Transverse colon (tissue), 4 donors: ENCODE measurements at places on chromosomes 11 and 22.

DNA sequence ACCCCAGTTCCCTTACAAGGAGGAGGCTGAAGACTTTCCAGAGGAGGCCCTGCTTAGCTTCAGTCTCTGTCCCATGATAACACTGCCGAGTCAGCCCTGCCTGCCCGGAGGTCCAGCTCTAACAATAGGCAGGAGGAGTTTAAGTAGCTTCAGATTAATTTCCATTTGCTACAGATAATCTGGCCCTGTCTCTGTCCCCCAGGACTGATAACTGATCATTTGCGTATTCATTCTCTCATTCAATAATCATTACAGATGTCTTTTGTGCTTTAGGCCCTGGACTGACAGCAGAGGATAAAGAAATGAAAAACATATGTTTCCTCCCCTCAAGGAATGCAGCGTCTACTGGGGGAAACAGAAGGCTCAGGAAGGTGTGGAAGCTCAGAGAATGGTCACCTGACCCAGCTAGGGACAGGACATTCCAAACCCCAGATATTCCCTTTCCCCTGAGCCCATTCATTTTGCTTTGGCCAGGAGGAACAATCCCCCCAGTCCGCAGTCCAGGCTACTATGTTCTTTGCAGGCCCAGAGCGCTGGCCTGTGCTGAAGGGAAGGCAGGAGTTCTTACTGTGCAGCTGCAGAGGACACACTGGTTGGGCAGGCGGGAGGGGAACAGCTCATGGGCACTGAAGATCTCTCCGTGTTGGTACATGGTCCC, 20.8 kb downstream of the CHRDL2 start:
- no peaks in the 10 kb centered on the region for H3K27me3 ChIP-seq
- H3K4me3 ChIP-seq, result no peak overlapping the region
- H3K27ac ChIP-seq, result no peak overlapping the region
- no peaks in the 10 kb centered on the region for H3K36me3 ChIP-seq

GRCh38 chr11:118260353-118260752, 3.7 kb downstream of the MPZL2 start:
- peaks cover 20% of the 10 kb centered on the region for H3K27me3 ChIP-seq
- no peak overlapping the region for H3K4me3 ChIP-seq
- no peak for DNase-seq
- peaks cover 16% of the 10 kb centered on the region for H3K36me3 ChIP-seq
- peaks cover 15% of the 10 kb centered on the region for H3K4me1 ChIP-seq

DNA sequence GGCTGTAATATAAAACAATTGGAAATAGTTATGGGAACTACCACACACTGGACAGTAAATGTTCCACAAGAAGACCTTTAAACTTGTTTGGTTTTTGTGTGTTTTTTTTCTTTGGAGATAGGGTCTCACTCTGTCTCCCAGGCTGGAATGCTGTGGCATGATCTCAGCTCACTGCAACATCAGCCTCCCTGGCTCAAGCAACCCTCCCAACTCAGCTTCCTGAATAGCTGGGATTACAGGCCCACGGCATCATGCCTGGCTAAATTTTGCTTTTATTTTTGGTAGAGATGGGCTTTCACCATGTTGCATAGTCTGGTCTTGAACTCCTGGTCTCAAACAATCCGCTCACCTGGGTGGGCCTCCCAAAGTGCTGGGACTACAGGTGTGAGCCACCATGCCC, 121.0 kb downstream of the MPPED2 start:
- no peaks in the 10 kb centered on the region for H3K27me3 ChIP-seq
- no peaks in the 10 kb centered on the region for H3K36me3 ChIP-seq
- H3K27ac ChIP-seq, result no peak overlapping the region
- no peak for DNase-seq

DNA sequence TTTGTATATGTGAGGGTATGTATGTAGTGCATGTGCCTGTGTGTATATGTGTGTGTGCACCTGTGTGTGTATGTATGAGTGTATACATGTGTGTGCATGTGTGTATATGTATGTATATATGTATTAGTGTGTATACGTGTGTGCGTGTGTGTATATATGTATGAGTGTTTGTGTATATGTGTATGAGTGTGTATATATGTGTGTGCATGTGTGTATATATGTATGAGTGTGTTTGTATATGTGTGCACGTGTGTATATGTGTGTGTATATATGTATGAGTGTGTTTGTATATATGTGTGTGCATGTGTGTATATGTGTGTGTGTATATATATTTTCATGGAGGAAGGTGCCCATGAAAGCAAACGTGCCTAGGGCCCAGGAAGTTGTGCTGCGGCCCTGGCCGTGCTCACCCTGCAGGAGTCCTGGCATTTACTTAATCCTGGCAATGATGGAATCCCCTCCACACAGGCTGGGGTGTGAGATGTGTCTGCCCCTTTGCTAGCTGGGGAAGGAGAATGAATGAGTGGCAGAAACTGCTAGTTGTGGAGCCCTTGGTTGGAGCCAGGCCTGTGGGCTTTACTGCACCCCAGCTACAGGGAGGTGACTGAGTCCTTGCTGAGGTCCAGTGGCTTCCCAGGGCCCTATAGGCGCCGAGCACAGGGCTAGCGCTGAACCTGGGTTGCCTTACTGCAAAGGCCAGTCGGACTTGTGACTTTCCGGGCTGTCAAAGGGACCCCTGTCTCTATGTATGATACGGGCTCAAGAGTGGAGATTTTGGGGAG, 97.2 kb downstream of the MYO18B start:
- no peak for DNase-seq
- H3K36me3 ChIP-seq, result no peaks in the 10 kb centered on the region
- no peaks in the 10 kb centered on the region for H3K27me3 ChIP-seq
- H3K4me1 ChIP-seq, result no peaks in the 10 kb centered on the region

DNA sequence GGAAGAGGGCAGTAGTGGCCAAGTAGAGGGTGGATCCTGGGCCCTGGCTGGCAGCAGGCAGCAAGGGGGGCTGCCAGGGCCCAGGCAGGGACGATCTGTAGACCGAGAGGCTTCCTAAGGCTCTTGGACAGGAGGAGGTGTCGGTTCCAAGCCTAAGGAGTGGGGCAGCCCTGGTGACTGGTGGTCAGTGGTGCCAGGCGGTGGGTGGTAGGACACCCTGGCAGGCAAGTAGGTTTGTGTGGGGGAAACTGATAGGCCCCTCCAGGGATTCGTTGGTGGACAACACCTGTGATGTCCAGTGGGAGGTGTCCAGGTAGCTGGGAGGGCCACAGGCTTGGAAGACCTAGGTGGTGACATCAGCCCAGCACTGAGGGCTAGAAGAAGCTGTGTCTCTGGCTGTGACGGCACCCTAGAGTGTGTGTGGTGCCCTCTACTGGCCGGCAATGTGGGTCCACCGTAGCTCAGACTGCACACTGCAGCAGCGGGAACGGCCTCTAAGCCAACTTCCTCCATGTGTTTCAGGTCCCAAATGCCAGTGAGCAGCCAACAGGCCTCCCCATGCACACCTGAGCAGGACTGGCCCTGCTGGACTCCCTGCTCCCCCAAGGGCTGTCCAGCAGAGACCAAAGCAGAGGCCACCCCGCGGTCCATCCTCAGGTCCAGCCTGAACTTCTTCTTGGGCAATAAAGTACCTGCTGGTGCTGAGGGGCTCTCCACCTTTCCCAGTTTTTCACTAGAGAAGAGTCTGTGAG, 9.4 kb upstream of the SAMM50 start:
- no peaks in the 10 kb centered on the region for H3K27me3 ChIP-seq
- peak; percentile 70 for DNase-seq
- H3K4me3 ChIP-seq, result no peak overlapping the region
- no peaks in the 10 kb centered on the region for H3K36me3 ChIP-seq

GRCh38 chr11:101442936-101443521, 140.8 kb downstream of the TRPC6 start:
- H3K36me3 ChIP-seq, result no peaks in the 10 kb centered on the region
- no peak for DNase-seq
- no peak overlapping the region for H3K27ac ChIP-seq
